ENCODE measurements at places on chromosomes 6 and 20. TPM values are rescaled to one million over a fixed set of nuclear protein-coding genes. Genes with fewer than 3 reads are reported as not detected.

- peaks cover 19% of the 10 kb centered on the region for H3K4me1 ChIP-seq
- H3K36me3 ChIP-seq, result no peaks in the 10 kb centered on the region
- H3K27me3 ChIP-seq, result no peaks in the 10 kb centered on the region
- no peak overlapping the region for H3K27ac ChIP-seq
- DNase-seq, result peak; percentile 46
Observed at GRCh38 chr6:63805808-63806572, 170.4 kb downstream of the PHF3 start.

DNA sequence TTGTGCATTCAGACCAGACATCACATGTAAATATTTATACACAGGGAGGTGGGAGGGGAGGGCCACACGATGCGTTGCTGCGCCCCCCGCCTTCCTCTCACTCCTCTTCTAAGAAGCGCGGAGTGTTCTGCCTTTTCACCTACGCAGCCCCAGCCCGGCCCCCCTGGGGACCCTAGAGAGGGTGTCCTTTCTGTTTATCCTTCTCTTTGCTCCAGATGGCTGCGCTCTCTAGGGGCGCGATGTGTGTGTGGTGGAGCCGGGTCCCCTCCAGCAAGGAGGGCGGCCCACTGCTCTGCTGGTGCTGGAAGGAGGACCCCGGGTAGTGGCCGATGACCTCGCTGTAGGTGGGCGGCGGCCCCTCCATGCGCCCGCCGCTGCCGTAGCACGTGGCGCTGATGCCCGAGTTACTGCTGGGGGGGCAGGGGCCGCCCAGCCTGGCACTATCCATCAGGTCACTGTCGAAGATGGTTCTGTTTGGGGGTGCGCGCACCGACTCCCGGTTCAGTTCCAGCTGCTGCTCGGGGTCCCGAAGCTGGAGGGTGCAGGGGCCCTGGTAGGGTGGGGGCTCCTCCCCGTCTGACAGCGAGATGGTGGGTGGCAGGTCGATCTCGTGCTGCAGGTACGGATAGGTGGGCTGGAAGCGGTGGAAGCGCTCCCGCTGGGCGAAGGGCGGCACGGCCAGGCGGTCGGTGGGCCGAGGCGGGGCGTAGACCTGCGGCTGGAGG lies 31.8 kb upstream of the ZBP1 start:
- DNase-seq, result peak; percentile 30
- no peak overlapping the region for H3K27ac ChIP-seq
- no peak overlapping the region for H3K4me3 ChIP-seq
- H3K27me3 ChIP-seq, result no peaks in the 10 kb centered on the region
- peaks cover 54% of the 10 kb centered on the region for H3K36me3 ChIP-seq
- no peaks in the 10 kb centered on the region for H3K4me1 ChIP-seq

- no peaks in the 10 kb centered on the region for H3K27me3 ChIP-seq
- H3K4me1 ChIP-seq, result no peaks in the 10 kb centered on the region
- no peak overlapping the region for H3K4me3 ChIP-seq
- H3K36me3 ChIP-seq, result peaks cover 4% of the 10 kb centered on the region
Observed at GRCh38 chr6:107578642-107579341, 88.9 kb downstream of the SOBP start.

- H3K4me1 ChIP-seq, result no peaks in the 10 kb centered on the region
- no peak overlapping the region for H3K4me3 ChIP-seq
- H3K36me3 ChIP-seq, result no peaks in the 10 kb centered on the region
- peaks cover 34% of the 10 kb centered on the region for H3K27me3 ChIP-seq
- no peak overlapping the region for H3K27ac ChIP-seq
Observed at GRCh38 chr6:28522594-28523240, 3.0 kb upstream of the GPX5 start.

GRCh38 chr6:140879946-140880345 lies 1252.8 kb upstream of the GJE1 start:
- H3K4me1 ChIP-seq, result no peaks in the 10 kb centered on the region
- DNase-seq, result no peak
- H3K27me3 ChIP-seq, result no peaks in the 10 kb centered on the region
- no peak overlapping the region for H3K4me3 ChIP-seq
- no peak overlapping the region for H3K27ac ChIP-seq
- H3K36me3 ChIP-seq, result no peaks in the 10 kb centered on the region

VSX1 gene
- total RNA-seq, result not detected

KLHDC3 gene
- 46.2 TPM for total RNA-seq

OR2H2 gene
- total RNA-seq, result not detected

CPXM1 gene
- not detected for total RNA-seq

RCAN2 gene
- 19.1 TPM for total RNA-seq

SULF2 gene
- total RNA-seq, result 226 TPM

CCHCR1 gene
- total RNA-seq, result 24.5 TPM

OR2B6 gene
- not detected for total RNA-seq

FRK gene
- 4.7 TPM for total RNA-seq

SLC13A3 gene
- 1.8 TPM for total RNA-seq

GRM1 gene
- not detected for total RNA-seq
